T-helper 1 cell (primary cell): ENCODE measurements at places on chromosomes 3 and 15.

- no peak for DNase-seq
Observed at GRCh38 chr3:183330881-183331280, 77.8 kb downstream of the B3GNT5 start.

DNA sequence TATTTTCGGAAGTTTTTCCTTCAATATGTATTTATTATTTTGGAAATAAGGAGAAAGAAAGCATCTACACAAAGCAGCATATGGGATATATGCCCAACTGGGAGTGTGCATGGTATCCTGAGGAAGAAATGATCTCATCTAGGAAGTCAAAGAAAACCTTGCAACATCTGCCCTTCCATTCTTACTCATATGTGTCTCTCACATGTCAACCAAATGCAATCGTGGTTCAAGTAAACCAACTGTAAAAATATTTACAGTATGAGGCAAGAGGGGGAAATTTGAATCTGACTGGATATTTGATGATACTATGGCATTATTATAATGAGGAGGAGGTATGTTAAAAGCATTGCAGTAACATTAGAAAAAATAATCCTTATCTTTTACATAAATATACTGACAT lies 3.2 kb upstream of the SCG3 start:
- DNase-seq = no peak

DNA sequence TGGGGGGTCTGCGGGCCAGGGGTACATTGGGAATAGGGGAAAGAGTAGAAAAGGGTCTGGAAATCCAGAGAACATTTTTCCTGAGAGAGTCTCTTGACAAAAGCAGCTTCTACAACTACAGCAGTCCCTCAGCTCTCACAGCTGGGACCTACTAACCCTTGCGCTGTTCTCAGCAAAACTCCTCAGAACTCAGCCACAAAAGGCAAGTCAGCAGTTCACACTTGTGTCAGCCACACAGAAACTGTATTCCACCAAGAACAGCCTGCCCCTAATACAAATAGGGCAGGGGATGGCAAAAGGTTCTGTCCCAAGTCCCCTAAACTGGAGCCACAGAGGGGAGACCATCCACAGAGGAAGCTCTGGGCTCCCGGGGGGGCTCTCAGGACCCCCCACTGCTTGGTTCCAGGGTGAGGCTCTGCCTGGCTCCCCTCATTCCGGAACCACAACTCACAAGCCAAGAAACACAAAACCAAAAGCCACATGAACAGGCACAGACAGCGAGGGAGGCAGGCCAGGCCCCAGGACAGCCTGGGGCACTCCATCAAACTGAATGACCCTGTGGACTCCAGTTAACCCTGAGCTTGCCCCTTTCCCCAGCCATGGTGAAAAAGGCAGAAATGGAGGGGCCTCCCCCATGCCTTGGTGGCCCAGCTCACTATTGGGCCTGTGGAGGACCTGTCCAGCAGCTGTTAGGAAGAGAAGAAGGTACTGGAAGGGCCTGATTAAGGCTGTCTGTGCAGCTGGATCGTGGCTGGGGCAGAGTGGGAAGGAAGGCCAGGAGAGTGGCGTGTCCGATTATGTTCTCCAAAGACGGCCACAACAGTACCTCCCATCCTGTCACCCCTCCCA lies 162.0 kb downstream of the CHSY1 start:
- DNase-seq = no peak

GRCh38 chr3:120659285-120659684 lies 22.8 kb downstream of the HGD start:
- no peak for DNase-seq

DNA sequence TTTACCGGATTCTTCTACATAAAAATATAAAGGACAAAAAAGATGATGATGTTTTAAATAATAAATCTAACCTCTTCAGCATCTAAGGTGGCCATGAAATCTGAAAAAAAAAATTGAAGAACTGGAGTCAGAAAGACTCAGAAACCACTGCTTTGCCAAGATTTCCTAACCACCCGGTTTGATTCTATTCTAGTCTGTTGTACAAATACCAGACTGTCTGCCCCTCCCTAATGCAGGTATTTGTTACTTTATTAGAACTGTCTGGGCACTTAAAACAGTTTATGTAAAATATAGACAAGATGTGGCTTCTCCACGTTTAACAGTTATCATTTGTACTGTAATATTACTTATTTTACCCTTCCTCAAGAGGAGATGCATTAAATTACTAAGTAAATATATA lies 48.8 kb downstream of the UACA start:
- DNase-seq = no peak

GRCh38 chr15:64681424-64682024 lies 93.9 kb downstream of the RBPMS2 start:
- no peak for DNase-seq

GRCh38 chr3:188539037-188539436 lies 385.1 kb downstream of the LPP start:
- DNase-seq = no peak

DNA sequence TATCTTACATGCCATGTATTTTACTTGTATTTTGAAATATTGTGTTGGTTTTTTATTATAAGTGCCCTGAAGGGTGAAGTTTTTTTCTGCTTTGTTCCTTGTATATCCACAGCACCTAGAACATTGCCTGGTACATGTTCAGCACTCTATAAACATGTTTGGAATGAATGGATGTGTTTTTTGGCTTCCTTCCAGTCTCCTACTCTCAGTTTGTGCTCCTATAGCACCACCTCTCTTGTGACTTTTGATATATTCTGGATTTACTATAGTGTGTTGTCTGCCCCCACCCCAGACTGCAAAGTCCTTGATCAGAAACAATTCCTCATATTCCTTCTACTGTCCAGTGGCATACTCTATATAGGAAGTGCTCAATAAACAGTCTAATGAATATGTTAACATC lies 60.6 kb downstream of the PLCL2 start:
- no peak for DNase-seq

- DNase-seq = no peak
Observed at GRCh38 chr3:70607469-70607868, 295.0 kb upstream of the MDFIC2 start.

DNA sequence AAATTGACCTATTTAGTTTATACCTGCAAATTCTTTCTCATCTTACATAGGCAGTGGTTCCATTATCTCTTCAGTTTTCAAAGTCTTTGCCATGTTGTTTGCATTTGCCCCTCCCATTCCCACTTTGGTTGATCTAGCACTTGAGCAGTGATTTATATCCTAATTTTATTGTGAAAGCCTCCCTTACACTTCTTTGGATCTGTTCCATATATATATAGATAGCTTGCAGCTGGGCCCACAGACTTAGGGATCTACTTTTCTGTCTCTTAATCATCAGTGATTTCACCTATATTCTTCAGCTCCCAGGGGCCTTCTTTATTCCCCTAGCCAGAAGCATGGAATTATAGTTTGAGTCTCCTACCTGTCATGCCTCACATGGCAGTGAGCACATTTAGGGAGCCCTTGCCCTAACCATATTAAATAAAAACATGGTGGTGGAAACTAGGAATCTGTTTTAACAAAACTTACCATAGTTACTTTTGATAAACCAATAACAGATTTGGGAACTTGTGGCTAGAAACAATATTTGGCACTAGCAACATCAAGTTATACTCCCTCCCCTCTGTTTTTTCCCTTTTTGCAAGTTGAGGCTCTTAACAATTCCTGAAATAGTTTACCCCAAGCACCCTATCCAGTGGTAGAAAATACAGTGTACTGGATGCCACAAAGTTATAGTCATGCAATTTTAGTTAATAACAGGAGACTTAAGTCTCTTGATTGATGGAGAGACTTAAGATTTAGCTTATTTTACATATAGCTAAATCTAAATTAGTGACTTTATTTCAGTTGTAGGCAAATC lies 41.7 kb downstream of the ARIH1 start:
- DNase-seq = no peak

GRCh38 chr3:117238806-117239205 lies 529.2 kb downstream of the TUSC7 start:
- no peak for DNase-seq

DNA sequence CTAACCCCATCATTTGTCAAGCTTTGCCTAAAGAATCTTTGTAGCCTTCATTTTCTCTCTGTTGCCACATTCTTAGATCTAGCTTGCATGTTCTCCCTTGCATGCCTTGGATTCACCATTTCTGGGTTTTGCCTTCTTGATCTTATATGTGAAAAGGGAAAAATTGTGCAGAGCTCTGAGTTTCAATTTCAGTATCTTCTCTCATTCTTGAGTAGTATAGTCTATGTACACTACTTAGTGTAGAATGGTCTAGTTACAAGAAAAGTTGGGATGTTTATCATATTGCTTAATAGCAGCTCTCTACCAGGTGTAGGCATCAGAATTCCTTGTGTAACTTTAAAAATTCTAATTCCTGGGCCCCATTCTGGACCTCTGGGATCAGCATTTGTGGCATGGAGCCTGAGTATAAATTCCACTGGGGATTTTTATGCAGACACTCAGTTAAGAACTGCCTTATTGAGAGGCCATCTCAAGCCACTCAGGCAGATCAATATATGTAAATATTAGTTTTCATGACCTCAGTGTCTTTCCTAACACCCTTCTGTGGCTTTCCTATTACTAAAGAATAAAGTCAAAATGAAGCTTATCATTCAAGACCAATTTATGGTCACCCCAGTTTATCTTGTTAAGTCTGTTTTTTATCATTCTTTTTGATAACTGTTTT lies 23.4 kb downstream of the GTF2E1 start:
- DNase-seq = no peak

GRCh38 chr15:28111543-28111942 lies 12.4 kb upstream of the OCA2 start:
- no peak for DNase-seq

DNA sequence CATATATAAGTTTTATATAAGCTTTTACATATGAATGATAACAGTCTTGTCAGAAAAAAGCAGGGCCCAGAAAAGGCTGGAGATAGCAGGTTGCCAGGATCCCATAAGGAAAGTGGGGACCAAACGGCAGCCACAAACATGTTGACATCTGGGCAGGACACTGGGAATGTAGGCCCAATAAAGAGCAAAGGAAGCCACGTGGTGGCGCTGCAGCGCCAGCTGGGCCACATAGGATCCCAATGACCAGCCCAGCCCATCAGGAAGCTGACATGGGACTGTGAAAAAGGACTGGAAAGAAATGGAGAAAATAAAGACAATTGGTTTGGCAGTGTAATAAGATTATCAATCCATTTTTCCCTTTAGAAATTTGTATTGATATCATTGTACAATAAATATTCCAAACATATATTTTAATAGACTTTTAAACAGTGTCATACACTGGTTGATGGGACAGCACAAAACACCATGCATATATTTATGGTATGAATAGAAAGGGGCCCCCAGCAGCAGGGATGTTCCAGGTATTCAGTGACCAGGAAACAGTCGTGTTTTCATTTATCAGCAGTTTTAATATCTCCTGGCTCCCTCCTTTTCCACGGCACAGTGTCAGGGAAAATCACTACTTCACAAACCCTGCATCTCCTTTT lies 89.0 kb upstream of the STRIT1 start:
- no peak for DNase-seq

DNA sequence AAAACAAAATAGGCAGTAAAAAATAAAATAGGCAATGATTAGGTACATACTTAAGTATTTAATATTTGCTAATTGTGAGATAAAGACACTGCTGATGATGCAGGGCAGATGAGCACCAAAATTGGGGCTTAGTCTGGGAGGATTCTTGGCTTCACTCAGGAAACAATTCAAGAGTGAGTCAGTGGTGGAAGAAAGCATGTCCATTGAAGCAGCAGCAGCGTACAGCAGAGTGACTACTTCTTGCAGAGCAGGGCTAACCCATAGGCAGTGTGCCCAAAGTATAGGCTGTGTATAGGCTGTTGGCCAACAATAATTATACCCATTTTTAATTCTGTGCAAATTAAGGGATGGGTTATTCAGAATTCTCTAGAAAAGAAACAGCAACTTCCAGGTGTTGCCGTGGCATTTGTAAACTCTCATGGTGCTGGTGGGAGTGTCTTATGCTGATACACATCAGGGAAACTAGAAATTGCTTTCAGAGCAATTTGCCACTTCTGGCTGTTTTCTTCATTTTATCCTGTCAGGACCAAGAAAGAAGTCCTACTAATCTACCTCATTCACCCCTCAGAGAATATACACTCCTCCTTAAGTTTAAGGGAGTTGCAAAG lies 317.3 kb upstream of the NAALADL2 start:
- DNase-seq = no peak

GRCh38 chr3:14678015-14678503 lies 3.1 kb downstream of the C3orf20 start:
- no peak for DNase-seq

DNA sequence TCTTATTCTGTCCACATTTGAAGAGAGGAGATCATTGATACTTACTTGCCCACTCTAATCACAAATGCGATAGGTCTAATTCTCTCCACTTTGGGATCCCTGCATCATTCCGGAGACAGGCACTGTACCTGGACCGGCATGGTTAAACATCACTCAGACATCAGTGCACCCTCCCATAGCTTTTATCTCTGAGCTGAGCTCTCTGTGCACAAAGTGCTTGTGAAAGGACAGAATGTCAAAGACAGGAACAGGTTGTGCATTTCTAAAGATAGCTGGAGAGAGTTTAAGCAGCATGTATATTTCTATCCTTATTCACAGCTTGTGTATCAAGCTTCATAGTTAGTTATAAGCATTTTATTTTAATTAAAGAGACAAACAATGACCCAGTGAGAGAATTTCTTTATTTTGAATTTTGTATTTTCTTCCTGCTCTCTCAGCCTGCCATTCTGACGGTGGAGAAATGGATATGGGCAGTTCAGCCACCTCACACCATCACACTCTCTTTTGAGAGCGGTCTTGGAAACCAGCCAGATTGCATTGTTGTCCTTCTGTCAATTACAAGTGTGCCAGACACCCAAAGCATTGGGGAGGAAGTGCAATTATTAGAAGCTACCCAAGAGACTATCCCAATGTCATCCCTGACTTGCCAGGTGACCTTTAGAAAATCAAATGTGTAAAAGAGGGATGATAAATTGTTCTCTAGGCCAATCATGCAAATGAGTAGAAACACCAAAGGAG lies 65.2 kb upstream of the CHL1 start:
- DNase-seq = no peak

DNA sequence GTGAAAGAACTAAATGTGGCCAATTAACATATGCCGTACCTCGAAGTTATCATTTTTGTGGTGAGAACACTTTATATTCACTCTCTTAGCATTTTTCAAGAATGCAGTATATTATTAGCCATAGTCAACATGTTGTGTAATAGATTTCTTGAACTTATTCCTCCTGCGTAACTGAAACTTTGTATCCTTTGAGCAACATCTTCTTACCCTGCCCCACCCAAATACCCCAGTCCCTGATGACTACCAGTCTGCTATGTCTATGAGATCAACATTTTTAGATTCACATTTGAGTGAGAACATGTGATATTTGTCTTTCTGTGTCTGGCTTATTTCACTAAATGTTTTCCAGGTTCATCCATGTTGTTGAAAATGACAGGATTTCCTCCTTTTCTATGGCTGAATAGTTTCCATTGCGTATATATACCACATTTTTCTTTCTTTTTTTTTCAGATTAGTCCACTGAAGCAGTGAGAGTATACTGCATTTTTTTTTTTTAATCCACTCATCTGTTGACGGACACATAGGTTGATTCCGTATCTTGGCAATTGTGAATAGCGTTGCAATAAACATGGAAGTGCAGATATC lies 12.7 kb upstream of the KBTBD8 start:
- no peak for DNase-seq
